A375 (cell line): ENCODE measurements at places on chromosomes 1 and 21. TPM values are rescaled to one million over a fixed set of nuclear protein-coding genes. Genes with fewer than 3 reads are reported as not detected.

Gene KIF14
- 20.0 and 22.6 TPM in 2 replicates for total RNA-seq

Gene CLDN19
- total RNA-seq = not detected in 2 replicates

Gene FMO4
- total RNA-seq = 0.72 and 1.5 TPM in 2 replicates

Gene DNAJC6
- 7.8 and 8.2 TPM in 2 replicates for total RNA-seq

Gene ZNF672
- total RNA-seq = 32.2 and 35.4 TPM in 2 replicates

Gene PNRC2
- total RNA-seq = 55.6 and 62.2 TPM in 2 replicates
